ENCODE measurements at places on chromosomes 1 and 21. TPM values are rescaled to one million over a fixed set of nuclear protein-coding genes. Genes with fewer than 3 reads are reported as not detected.

DNA sequence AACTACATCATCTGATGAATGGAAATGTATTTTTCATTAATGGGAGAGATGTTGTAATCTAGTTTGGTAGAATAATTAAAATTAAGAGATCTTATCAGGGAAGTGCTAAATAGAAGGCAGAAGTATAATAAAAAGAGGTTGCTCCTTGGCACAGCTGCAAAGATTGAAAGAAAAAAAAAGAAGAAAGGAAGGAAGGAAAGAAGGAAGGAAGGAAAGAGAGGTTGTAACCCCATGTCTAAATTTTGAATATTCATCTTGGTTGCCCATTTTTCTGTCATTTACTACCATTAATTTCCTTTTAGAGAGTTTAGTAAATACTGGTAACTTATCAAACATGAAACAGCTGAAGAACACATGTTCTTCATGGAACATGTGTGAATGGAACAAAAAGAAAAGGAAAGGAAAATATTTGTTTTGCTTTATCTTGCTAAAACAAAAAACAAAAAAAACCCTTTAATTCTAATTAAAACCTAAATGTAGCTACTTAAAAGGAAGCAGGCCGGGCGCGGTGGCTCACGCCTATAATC, 10.5 kb upstream of the MDM4 start:
- no peak for DNase-seq

GRCh38 chr1:31447210-31447609, 34.2 kb downstream of the SERINC2 start:
- DNase-seq: no peak

The KLF17 gene
- total RNA-seq: 0.92 TPM

The CD48 gene
- total RNA-seq: 9.0 TPM

- DNase-seq: no peak
These were observed 41.7 kb upstream of the COA6 start for GRCh38 chr1:234331507-234331906.

- DNase-seq: no peak
These were observed 458.2 kb downstream of the ADGRL2 start for GRCh38 chr1:82258887-82259286.

GRCh38 chr1:48931506-48932192, 155.0 kb upstream of the BEND5 start:
- DNase-seq: no peak

- no peak for DNase-seq
These were observed 239.7 kb upstream of the PLD5 start for GRCh38 chr1:242764161-242764560.

DNA sequence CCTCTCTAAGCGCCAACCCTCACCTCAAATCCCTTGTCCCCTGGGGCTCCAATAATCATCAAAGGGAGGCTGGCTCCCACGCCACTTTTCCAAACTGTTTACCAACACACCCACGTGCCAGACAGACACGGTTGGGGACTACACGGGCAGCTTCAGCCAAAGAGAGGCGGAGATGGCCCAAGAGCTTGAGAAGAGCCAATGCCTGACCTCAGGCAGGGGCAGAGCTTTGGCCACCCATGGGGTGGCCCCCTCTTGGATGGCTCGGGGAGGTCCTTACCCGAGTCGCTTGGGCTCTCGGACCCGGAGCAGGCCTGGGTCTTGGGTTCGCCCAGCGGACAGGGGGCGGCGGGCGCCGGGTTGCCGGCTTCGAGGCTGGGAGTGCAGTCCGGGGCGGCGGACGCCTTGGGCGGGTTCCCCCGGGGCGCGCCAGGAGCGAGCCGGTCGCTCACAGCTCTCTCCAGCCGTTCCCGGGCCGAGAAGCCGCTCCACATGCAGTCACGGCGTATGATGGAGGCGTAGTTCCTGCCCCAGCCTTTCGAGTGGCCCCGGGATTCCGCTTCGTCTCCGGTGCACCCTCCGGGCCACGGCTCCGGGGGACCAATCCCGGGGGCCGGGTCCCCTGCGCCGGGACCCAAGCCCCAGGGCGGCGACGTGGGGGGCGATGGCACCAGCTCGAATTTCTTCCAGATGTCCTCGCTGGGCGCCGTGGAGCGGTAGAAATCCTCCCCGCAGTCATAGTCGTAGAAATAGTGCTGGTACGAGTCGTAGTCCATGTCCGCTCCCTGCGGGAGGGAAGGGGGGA, 854 bp downstream of the MYCL start:
- no peak for DNase-seq

GRCh38 chr1:18581420-18581880, 49.2 kb upstream of the PAX7 start:
- no peak for DNase-seq

The SPRR2B gene
- not detected for total RNA-seq

DNA sequence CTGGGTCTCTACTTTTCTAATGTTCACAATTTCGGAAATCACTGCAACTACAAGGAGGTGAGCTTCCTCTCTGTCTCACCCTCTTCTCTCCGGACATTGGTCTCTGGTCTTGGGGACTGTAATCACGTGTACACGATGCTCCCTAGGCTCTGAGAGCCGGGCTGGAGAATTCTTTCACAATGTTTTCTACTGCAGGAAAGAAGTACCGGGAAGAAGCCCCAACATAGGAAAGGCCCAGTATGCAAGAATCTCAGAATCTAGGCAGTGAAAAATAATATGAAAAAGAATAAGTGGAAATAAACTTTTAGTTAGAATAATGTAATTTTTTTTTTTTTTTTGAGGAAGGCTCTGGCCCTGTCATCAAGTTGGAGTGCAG, 13.5 kb upstream of the HJV start:
- DNase-seq: no peak

- no peak for DNase-seq
These were observed 3.4 kb upstream of the KRTAP10-5 start for GRCh38 chr21:44583800-44584147.

The HTR6 gene
- total RNA-seq: 0.41 TPM

The JAM2 gene
- 10.2 TPM for total RNA-seq

The GBP4 gene
- total RNA-seq: 5.8 TPM

The GPR137B gene
- total RNA-seq: 39.0 TPM

The EVA1B gene
- 189 TPM for total RNA-seq

The C4BPB gene
- 3.7 TPM for total RNA-seq

DNA sequence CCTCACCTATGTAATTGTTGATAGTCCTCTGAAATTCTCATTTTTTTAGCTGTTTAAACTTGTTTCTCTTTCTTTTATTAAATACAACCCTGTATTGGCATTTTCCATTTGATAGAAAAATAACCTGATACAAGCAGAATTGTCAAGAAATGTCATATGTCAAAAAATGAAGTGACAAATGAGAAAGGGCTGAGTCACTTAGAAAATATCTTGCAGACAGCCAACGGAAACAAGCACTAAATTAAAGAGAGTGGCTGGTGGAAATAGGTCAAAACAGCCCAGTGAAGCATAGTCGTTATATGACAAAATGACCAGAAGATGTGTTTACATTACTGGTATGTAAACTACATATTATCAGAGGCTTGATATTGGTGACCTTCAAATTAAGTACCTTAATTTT, 484.4 kb downstream of the PLA2G4A start:
- DNase-seq: no peak

DNA sequence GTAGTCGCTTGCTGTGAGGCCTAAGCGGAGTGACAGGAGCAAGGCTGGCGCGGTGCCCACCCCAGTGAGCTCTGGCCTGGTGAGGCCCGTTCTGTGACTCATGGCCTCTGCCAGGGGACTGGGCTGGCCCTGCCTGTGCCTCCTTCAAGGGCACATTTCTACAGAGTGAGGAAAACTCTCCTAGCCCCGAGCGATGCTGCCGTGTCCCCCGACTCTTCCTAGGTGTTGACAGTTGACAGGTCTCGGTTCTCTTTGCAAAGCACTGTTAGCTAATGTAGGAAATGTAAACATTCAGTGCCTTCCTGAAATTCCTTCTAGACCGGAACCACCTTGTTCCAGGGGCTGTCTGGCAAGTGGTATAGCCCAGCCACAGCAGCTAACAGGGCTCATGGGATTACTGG, 43.9 kb downstream of the ABCG1 start:
- peak; percentile 42 for DNase-seq

The FAAH gene
- 14.1 TPM for total RNA-seq

The NPHS2 gene
- total RNA-seq: not detected

The DHDDS gene
- 59.4 TPM for total RNA-seq

The ETNK2 gene
- 18.0 TPM for total RNA-seq

DNA sequence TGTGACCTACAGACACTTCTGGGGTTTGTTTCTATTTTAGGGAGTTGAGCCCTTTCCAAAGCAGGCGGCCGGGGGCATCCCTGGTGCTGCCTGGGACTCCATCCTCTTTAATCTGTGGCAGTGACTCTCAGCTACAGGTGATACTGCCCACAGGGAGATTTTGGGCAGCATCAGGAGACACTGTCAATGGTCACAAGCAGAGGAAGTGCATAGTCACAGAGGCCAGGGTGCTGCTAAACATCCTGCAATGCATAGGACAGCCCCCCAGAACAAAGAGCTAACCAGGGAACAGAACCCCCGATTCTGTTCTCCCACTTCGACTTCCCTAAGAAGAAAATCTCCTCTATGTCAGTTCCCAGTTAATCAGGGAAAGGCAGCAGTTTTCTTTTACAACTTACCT, 66.2 kb downstream of the TEX35 start:
- no peak for DNase-seq

The LCE1A gene
- total RNA-seq: not detected

GRCh38 chr21:45388011-45388521, 16.9 kb upstream of the COL18A1 start:
- DNase-seq: no peak

DNA sequence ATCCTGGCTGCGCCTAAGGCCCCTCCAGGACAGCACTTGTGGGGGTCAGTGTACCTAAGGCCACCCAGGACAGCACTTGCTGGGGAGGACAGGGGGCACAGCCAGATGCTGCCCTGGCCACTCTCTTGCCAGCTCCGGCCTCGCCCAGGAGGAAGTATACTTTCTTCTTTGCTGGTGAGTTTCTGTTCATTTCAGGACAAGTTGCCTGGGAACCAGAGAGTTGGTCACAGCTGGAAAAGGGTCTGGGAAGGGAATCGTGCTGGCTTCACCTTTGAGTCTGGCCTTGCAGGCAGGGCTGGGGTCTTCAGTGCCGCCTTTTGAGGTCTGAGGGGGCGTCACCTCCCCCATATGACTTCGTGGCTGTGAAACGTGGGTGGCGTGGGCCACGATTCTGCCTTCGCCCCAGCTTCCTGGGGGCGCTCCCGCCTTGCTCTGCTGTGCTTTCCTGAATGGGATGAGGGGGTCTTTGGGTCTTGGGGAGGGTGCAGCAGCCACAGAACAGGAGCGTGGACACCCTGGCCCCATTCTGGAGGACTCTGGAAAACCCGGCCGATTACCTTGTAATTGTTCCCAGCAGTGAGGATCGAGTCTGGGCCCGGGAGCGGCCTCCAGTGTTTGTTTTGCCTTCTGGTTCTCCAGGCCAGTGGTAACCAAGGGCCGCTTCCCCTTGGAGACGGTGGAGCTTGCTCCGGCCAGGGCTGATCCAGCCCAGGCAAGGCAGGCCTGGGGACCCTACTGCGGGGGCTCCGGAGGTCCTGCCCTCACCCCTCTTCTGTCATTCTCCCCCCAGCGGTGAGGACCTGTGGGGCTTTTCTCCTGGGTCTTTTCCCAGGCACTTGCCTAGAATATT, 45.9 kb downstream of the SPSB1 start:
- no peak for DNase-seq

The THRAP3 gene
- 111 TPM for total RNA-seq

DNA sequence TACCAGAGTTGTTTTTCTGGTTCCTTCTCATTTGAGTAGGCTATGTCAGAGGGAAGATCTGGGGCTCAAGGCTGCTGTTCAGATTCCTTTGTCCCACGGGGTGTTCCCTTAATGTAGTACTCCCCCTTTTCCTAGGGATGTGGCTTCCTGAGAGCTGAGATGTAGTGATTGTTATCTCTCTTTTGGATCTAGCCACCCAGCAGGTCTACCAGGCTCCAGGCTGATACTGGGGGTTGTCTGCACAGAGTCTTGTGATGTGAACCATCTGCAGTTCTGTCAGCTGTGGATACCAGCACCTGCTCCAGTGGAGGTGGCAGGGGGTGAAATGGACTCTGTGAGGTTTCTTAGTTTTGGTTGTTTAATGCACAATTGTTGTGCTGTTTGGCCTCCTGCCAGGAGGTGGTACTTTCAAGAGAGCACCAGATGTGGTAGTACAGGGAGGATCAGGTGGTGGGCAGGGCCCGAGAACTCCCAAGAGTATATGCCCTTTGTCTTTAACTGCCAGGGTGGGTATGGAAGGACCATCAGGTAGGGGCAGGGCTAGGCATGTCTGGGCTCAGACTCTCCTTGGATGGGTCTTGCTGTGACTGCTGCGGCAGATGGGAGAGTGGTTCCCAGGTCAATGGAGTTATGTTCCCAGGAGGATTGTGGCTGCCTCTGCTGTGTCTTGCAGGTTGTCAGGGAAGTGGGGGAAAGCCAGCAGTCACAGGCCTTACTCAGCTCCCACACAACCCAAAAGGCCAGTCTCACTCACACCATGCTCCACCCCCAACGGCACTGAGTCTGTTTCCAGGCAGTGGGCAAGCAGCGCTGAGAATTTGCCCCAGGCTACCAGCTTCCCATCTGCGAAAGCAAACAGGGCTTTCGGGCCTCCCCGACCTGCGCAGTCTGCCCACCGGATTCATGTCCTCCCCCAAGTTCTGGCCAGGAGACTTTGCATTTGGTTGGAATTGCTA, 64.2 kb downstream of the SERINC2 start:
- DNase-seq: no peak

DNA sequence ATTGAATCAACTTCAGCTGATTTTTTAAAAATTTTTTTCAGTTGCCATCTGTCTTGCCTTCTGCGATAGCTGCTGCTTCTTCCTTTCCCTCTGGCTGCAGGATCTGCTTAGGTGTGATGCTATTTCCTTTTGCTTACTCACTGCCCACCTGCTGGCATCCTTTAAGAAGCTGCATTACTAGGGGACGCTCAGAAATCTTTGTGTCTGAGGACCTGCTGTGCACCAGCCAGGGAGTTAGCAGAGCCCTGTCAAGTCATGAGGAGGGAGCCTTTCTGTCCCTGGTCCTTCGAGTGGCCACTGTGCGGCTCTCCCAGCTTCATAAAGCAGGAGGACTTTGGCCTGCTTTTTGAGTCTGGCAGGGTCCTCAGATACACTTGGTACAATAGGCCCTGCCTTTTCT, 327.8 kb downstream of the USH2A start:
- no peak for DNase-seq

The LYSMD1 gene
- total RNA-seq: 8.7 TPM

All from thoracic aorta (tissue), 2 donors.